Activated effector memory CD4-positive, alpha-beta T cell treated with anti-CD3 and anti-CD28 coated beads, Interleukin-2, amount 50 U/mL, for 16 hours (primary cell): ENCODE measurements at places on chromosomes 3 and 15.

GRCh38 chr15:70234256-70234905, 136.7 kb upstream of the TLE3 start:
- DNase-seq: no peak

DNA sequence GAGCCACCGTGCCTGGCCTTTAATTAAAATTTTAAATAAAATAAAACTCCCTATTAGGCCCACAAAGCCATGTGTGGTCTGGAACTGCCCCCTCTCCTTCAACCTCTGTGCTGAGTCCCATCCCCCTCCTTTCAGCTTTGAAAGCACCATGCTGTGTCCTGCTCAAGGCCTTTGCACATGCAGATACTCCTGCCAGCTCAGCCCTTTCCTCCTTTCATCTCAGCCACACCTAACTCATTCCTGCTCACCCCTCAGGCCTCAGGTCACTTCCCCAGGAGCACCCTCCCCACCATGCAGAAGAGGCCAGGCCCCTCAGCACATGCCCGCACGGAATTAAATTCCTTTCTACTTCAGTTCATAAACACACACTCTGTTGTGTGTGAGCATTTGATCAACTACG, 28.1 kb downstream of the ATRIP start:
- no peak for DNase-seq

DNA sequence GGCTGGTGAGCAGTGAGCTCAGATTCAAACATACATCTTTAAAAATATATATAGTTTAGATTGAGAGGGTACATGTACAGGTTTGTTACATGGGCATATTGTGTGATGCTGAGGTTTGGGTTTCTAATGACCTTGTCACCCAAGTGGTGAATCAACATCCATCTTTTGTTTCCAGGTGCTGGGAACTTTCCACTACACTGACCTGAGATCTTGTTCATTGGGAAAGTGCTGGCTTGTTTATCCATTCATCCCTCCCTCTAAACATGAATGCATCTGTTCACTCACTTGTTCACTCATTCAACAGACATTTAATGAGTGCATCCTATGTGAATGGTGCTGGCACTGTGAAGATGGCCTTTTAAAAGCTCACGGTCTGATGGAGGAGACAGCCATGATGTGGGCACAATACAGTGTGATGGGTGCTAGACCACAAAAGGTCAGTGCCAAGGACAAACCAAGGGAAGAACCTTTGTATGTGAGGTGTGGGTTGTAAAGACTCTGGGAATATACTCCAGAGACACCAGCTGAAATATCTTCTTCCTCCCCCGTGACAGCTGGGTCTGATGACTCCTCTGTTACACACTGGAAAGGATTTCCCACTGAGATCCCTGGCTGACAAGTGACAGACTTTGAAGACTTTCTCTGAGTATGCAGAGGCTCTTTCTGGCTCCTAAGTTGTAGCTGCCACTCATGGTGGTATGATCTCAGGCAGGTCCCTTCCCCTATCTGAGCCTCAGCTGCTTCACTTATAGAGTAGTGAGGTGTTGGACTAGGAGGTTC, 16.2 kb upstream of the ITGA11 start:
- no peak for DNase-seq

DNA sequence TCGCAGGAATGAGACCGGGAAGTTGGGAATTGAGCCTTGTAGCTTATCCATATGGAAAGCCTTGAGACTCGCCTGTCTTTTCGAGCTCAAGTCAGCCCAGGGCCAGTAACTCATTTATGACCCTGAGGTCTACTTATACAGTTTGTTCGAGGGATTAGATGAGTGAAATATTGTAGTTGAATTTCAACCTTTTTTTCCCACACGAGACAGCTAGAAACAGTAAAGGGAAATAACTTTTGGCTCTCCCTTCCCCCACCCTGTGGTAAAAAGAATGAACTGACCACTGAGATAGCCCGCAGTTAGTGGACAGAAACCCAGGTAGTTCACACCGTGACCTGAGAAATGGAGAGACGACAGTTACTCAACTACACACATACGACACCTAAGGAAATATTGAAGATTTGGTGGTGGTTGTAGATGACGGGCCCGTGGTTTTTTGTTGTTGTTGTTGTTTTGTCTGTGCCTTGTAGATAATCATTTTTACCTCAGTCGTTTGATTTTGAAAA, 841 bp downstream of the EIF3J start:
- no peak for DNase-seq

- DNase-seq: no peak
These were observed 118.5 kb downstream of the MFSD1 start for GRCh38 chr3:158920371-158920770.

DNA sequence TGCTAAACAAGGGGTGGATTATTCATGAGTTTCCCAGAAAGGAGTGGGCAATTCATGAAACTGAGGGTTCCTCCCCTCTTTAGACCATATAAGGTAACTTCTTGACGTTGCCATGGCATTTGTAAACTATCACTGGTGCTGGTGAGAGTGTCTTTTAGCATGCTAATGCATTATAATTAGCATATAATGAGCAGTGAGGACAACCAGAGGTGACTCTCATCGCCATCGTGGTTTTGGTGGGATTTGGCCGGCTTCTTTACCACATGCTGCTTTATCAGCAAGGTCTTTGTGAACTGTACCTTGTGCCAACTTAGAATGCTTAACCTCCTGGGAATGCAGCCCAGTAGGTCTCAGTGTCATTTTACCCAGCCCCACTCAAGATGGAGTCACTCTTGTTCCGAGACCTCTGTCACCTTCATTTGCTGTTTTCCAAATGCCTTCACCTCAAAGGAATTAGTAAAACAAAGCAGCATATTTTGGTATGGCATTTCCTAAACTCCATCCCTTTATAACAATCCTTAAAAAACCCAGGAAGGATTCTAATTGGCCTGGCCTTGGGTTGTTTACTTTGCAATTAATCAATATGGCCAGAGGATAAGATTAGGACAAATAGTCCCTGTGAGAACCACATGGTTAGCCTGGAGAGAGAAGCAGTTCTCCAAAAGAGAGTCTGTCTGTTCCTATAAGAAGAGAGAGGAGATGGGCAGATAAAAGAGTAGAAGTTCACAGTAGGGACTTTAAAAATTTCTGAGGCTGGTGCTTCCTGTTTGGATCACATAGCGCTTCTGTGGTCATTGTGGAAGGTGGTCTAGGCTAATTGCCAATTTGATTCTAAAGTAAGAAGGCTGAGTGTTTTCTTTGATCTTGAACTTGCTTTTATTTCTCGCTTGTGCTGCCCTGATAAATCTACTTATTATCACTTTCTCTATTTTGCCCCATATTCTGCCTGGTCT, 155.2 kb upstream of the EOMES start:
- DNase-seq: no peak

- no peak for DNase-seq
These were observed 160.5 kb upstream of the C2CD4B start for GRCh38 chr15:62325597-62325996.

DNA sequence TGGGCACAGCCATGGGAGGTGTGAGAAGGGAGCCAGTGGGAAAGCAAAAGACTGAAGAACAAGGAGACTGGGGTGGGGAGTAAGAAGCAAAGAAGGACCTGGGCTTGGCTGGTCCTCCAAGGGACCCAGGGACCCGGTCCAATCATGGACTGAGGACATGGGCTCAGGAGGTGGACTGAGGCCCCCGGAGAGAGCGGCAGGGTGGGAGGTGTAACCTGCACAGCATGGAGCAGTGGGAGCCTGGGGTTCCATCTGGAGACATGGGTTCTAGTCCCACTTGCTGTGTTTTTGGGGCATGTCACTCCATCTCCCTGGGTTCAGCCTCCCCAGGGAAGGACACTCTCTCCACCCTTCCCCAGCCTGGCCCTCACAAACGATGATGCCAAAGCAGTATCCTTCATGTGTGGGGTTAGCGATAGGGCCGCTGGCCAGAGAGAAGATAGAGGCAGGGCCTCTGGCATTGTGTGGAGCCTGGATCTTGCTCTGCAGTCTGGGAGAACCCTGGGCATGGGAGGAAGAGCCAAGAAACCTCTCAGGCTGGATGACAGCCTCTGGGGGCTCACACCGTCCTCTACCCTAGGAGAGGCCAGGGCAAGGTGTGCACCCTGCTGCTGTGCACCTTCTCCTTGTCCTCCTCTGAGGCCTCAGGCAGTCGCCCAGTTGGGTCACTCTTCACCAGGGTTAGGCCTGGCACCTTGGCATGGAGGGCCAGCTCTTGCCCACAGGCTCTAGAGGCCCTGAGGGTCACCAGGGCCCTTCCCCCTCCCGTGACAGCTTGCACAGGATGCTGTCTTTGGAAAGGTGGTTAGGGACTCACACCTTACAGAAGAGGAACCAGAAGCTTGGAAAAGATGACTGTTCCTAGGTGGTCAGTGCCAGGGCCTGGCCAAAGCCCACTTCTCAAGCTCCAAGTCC, 26.0 kb downstream of the FBXW12 start:
- no peak for DNase-seq

GRCh38 chr3:187013159-187013716, 82.9 kb downstream of the ST6GAL1 start:
- DNase-seq: no peak

DNA sequence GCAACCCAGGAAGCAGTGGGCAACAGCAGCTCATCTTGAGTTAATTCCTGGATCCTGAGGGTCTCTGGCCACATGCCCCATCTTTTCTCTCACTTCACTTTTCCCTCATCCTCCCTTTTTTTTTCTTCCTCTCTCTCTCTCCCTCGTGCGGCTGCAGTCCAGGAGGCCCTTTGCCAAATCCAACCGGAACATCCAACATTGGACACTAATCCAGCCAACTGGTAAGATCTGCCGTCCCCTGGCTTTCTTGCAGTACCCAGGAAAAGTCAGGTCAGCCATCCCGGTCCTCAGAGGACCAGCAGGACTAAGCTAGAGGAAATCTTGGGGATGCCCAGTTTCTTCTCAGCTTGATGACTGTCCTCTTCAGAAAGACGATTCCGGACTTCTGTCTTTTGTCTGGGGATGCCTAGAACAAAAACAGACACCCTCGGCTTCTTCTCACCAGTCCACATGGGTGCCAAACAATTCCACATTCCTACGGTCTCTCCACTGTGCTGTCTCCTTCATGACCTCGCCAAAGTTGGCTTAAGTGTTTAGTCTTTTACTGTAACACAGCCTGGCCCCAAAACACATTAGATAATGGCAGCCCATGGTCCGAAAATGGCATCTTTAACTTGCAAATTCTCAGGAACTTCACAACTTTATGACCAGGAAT, 115.6 kb downstream of the GSK3B start:
- no peak for DNase-seq

GRCh38 chr3:86965166-86965565, 25.8 kb downstream of the VGLL3 start:
- DNase-seq: no peak

DNA sequence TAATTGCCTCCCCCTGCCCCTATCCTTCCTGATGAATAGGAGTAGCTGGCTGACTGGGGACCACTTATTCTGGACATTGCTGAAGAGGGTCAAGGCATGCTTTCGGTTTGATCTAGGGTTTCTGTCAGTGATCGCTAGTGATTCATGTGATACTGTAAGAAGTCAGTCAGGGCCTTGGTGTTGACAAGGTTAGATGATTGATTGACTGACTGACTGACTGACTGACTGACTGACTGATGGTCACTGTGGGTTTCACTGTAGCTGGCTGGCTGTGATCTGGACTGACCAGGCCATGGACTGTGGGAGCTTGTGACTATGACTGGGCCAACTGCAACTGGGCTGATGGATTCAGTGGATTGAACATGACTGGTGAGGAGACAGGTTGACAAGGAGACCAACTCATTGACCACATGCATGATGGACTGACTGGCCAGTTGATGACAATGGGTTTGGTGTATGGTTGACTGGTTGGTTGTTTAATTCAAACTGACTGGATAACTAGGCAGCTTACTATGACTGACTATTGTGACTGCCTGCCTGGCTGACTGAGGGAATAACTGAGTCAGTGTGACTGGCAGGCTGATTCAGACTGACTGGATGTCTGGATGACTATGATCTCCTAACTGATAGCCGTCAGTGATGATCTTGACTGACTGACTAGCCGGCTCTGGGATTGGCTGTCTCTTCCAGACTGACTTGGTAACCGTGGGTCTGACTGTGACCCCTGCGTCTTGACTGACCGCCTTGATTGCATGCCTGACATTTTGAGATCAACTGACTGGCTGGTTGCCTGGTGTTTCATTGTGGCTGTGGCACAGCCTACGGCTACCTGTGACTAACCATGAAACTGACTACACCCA, 509.9 kb downstream of the SHQ1 start:
- DNase-seq: peak; percentile 81

GRCh38 chr3:115851571-115851970, 228.3 kb downstream of the GAP43 start:
- DNase-seq: no peak

DNA sequence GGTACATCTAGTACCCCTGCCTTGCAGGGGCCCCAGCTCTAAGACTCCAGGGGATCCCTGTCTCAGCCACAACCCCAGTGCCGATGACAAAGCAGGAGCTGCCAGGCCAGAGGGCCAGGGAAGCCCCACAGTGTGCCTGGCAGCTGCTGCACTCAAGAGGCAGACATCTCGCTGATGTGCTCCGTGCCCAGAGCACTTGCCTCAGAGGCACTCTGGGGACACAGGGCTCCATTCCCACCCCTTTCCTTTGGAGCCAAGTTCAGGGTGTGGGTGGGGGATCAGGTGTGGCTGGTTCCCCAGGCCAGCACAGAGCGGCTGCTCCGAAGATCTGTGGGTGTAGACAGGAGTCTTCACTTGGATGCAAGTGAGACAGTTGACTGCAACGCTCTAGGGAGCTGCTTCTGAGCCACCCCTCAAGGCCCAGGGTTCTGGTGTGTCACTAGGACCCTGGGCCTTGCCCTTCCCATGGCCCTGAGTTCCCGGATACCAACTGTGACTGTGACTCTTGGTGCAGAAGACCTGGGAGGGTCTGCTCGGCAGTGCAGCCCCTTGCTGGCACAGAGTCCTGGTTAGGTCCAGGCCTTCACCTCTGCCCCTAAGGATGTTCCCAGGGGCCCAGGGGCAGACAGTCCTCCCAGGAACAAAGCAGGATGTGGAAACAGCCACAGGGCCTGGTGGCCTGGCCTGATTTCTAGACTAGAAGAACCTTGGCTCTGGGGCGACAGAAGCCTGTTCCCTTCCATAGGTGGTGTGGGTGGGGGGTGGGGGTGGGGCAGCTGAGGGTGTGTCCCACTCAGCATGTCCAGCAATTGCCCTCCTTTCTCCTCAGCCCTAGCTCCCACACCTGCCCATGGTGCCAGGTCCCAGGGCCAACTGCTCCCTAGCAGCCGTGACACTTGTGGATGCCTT, 2.5 kb downstream of the NT5DC2 start:
- peak; percentile 60 for DNase-seq

- no peak for DNase-seq
These were observed 43.5 kb downstream of the CFAP92 start for GRCh38 chr3:128950223-128950938.

GRCh38 chr3:64161481-64161952, 63.7 kb downstream of the PRICKLE2 start:
- no peak for DNase-seq

- DNase-seq: peak; percentile 41
These were observed 2.7 kb upstream of the AMOTL2 start for GRCh38 chr3:134376786-134377426.

GRCh38 chr3:94269763-94270162, 206.9 kb downstream of the NSUN3 start:
- DNase-seq: no peak

GRCh38 chr3:165545059-165545458, 292.2 kb downstream of the BCHE start:
- DNase-seq: no peak
